CMK (cell line): ENCODE measurements at places on chromosomes 5 and 9.

DNA sequence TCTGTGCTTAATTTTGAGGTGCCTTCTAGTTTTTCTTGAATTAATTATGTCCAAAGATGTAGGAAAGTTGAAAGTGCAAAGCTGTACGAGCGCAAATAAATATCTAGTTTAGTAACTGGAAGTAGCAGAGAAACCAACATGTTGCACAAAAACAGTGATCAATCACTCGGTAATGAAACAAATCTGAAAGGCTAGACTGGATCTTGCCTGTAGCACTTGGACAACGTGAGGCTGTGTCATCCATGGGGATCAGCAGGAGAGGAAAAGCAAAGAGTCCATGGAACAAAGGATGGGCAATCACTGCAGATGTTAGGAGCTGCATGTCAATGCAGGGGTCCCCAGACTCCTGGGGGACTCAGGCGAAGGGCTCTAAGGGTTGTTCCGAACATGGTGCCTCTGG is 424.2 kb downstream of the IRX1 start:
- no peak for DNase-seq

GRCh38 chr9:136306211-136307208 is 2.6 kb upstream of the CCDC187 start:
- no peak for DNase-seq

DNA sequence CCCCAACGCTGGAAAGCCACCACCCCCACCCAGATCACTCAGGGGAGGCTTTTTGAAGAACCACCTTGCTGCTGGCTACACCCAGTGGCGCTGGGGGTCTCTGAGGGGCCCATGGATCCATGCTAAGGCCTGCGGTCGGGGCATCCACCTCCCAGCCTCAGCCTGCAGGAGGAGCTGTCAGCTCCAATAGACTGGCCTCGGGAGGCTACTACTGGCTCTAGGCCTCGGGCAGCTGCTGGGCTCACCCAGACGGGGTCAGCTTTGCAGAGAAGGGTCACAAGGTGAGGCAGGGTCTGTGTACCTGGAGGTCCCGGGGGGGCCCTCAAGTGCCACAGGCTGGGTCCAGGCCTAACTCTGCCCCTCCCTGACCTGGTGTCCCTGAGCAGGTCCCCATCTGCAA is 193.7 kb downstream of the OLFM1 start:
- DNase-seq = no peak

DNA sequence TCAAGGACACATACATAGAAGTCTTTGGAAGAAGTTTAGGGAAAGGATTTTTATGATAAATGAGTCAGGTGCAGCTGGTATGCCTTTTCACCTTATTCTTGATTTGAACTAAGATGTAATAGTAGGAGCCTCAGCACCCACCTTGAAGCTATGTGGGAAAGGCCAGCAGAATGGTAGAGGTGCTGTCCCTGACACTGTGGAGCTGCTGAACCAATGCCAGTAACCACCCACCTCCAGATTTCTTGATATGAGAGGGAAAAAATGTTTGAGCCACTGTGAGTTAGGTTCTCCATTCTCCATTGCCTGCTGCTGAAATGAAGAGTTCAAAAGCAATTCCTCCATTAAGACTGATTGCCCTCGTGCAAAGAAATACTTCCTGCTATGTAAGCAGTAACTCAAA is 12.2 kb upstream of the HMGCR start:
- DNase-seq = no peak

DNA sequence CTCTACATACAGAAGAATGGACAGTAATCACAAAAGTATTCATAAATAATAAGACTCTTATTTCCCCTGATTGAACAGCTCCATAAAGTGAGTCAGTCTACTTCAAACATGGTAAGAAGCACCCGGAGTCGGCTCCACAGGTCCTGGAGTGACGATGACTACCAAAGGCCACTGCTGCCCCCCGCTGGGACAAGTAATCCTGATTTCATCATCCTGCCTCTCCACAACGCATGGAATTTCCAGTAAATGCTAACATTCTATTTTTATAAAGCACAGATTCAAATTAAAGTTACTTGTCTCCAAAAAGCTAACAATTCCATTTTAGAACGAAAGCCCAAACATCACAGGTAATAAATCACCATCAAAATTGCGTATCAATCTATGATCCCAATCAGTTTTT is 16.2 kb downstream of the ATPSCKMT start:
- DNase-seq = no peak

DNA sequence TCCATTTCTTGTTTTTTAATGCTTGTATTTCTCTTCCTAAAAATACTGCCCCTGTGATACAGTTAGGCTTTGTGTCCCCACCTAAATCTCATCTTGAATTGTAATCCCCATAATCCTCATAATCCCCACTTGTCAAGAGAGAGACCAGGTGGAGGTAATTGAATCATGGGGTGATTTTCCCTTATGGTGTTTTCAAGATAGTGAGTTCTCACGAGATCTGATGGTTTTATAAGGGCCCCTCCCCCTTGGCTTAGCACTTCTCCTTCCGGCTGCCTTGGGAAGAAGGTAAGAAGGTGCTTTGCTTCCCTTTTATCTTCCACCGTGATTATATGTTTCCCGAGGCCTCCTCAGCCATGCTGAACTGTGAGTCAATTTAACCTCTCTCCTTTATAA is 227.4 kb downstream of the MAN2A1 start:
- no peak for DNase-seq
